Right renal pelvis (tissue), 4 donors: ENCODE measurements at places on chromosomes 13 and 19. TPM values are rescaled to one million over a fixed set of nuclear protein-coding genes. Genes with fewer than 3 reads are reported as not detected.

DNA sequence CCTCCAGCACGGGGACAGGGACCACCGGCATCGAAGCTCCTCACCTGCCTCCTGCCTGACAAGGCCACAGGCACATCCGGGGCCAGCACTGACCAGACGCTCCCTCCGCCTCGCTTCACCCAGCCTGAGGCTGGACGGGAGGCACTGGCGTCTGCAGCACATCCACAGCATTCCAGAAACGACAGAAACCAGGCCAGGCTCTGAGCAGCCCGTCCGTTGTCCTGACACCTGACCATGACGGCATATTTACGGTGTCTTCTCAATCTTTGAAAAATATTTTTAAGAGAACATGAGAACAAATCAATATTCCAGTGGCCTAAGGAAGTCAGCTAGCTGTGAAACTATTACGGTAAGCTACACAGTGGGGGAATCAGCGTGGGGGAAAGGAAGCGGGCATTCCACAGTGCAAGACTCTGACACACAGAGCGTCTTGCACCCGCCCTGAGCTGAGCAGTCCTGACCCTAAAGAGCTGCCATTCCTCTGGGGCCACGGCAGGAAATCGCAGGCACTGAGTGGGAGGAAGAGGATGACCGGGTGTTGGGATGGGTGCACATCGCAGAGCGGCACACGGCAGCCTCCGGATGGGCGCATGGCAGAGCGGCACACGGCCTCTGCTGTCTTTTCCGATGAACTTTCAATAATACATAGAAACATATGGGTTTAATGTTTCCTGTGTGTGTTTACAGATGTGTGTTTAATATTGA, 26.8 kb downstream of the RASA3 start:
- DNase-seq = no peak

GRCh38 chr19:38975214-38975860, at the start of gene FBXO17:
Gene FBXO17 (minus strand): TSS chr19:38975742. CDS start chr19:38950319, 25,423 bp downstream.
- DNase-seq = peak; percentile 52

PEG3 gene
- 60.2 TPM for polyA plus RNA-seq

- DNase-seq = no peak
Measured at GRCh38 chr13:100131863-100132574, 43.1 kb downstream of the PCCA start.

DNA sequence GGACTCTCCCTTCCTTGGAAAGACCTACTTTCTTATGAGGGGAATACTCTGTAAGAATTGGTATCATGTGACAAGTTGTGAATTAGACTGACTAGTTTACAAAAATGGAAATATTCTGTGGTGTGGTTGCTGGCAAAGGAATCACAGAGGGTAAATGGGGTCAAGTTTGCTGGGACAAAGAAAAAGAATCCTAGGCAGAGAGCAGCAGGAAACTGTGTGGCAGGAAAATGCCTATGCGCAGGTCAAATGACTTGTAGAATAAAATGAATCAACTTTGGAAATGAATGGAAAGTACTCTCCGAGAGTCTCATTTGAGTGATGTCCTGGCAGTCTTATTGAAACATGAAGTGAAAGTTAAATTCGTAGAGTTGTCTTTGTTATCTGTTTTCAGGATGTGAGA, 1250.7 kb downstream of the UQCRFS1 start:
- no peak for DNase-seq

DNA sequence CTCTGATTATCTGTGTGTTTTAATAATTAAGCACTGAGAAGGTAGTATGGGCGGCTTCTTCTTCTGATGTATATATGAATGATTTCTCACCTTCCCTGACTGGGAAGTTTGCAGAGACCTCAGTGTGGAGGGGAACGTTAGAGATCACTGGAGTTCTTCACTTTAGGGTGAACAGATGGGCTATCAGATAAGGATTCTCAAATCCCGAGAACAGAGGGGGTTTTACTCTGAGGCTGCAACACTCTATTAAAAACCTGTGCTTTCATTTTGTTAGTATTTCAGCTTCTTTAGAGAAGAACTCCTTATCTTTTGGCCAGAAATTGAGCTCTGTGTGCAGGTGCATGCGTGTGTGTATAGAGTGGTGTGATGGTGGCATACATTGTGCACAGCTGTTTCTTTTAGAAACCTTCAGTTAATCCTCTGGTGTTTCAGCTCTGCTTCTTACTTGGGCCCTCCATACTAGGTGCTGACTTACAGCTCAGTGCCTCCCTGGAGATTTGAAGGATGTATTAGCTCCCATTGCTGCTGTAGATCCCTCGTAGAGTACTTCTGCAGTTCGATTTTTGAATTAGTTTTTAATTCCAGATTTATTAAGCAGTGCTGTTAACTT, 45.3 kb upstream of the PCDH9 start:
- DNase-seq = no peak

DNA sequence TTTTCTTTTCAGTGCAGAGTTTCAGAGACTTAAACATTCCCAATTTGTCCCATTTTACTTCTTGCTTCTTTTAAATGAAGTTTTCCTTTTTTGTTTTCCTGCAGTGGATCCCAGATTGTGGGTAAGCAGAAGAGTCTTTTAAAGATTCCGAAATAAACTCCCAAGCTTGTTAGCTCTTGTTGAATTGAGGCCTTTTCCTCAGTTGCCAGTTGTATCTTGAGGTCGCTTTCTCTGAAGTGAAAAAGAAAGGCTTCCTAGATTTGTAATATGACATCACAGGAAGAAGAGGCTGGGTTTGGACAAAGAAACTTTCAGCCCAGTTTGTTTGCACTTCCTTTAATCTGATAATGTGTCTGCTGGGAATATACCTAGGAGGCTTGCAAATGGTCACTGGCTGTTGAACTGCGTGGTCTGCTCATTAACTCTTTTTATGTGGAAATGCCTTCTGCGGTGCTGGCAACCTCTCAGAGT, at the start of gene LPAR6:
Gene LPAR6 (minus strand): TSS at position 233 of the 471 bp plus-strand sequence. CDS start 690 bp downstream, outside the sequence.
- DNase-seq = no peak

DNA sequence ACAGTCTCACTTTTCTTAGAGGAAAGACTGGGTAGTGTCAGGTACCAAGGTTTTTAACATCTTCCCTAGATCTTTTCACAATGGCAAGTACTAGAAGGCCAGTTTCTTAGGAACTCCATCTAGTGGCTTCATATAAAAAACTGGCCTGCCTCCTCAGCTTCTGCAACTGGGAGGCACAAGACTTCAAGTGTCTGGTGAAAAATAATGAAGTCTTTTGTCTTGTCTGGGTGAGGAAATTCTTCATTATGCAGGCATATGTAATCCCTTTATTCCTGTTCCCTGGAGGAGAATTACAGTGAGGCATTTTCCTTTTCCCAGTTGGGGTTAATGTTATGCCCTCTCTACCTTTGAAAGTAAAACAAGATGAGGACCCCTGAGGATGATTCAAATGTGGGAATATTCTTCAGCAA, 300.5 kb downstream of the NALCN start:
- DNase-seq = no peak
